GM20000 (cell line): ENCODE measurements at places on chromosomes 7 and 10.

DNA sequence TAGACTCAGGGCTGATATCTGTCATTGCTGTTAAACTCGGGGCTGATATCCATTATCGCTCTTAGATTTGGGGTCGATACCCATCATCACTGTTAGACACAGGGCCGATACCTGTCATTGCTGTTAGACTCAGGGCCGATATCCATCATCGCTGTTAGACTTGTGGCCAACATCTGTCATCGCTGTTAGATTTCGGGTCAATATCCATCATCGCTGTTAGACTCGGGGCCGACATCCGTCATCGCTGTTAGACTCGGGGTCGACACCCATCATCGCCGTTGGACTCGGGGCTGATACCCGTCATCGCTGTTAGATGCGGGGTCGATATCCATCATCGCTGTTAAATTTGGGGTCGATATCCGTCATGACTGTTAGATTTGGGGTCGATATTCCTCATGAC lies 54.8 kb downstream of the BEND7 start:
- no peak for DNase-seq

DNA sequence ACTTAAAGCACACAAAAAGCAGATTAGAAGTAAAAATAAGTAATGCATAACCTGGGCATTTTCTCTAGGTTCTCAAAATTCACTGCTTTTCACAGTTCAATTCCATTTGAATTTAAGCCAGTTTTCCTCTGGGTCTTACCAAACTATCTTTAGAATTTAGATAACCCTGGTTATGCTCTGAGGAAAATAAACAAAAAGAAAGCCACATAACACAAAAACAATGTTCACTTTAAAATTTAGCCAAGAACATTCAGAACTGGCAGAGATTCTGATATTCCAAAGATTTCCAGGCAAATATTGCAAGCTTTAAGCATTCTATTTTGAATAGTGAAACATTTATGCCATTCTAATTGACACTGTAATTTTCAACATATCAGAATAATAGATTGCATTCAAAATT lies 50.7 kb upstream of the PRKG1 start:
- DNase-seq: no peak

DNA sequence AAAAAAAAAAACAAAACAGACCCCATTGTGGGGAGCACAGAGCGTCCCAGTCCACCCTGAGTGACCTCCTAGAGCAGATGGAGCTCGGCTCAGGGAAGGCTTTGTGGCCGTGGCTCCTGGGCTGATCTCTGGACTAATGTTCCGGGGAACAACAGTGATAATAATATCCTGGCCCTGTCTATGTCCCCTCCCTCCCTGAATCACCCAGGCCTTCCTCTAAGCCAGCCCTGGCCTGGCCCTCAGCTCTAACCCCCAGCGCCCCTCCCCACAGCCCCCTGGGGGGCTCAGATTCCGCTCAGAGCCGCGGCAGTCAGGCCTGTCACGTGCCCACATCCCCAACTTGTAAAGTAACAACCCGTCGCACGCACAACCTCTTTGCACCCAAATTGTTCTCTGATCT lies 48.3 kb downstream of the MICALL2 start:
- DNase-seq: no peak

DNA sequence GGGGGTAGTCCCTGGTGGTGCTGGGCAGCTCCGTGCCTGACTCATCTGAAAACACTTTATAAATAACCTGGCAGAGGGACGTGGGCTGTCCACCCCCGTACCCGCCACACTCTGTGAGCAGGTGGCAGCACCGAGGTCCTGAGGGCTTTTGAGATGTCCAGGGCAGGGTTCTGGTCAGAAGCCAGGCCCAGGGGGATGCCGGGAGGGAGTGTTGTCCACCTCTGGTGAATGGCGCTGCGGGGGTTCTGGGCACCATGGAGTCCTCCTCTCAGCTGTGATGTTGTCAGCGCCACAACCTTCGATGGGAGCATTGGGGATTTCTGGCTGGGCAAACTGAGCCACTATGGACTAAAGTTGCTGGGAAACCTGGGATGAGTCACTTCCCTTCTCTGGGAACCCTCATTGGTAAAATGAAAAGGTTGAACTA lies 27.4 kb upstream of the GOLGA7B start:
- DNase-seq: no peak

- DNase-seq: no peak
Observed at GRCh38 chr10:69968830-69969229, 83.8 kb upstream of the MACROH2A2 start.

- no peak for DNase-seq
Observed at GRCh38 chr7:151047976-151048815, at the start of gene ASIC3. Gene ASIC3 (plus strand): TSS chr7:151048531. CDS start chr7:151048886, 355 bp downstream.

DNA sequence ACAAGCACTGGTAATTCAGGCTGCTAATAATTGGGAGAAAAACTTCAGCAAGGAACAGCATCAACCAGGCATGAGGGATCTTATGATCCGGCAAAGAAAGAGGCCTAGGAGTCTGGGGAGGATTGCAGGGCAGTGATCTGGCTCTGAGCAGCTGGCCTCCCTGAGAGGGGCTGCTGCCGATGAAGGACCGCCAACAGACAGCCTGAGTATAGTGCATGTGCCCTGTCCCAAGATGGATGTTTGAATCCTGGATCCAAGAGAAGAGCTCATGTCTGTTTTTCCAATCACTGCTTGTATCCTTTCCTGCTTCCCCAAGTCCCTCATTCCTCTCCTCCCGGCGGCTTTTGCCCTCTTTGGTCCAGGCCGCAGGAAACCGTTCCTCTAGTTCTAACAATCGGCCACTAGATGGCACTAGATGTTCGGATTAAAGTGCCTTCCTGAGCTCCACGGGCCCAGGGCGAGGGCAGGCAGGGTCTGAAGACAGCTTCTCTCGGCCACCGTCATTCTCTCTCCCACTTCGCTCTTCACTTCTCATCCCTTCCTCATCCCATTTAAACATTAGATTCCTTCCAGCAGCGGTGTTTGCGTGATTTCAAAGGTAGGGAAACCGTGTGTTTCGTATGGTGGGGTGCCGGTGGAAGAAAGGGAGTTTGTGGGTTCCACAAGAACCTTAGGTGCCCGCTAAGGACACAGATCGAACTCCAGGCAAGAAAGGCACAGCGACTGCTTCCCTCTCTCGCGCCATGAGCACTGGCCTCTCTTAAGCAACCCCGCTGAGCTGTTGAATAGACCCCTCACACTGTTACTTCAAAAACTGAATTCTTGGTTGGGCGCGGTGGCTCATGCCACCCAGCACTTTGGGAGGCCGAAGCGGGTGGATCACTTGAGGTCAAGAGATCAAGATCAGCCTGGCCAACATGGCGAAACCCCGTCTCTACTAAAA lies 82.4 kb downstream of the ADCYAP1R1 start:
- DNase-seq: peak; percentile 69
